Stimulated activated CD8-positive, alpha-beta memory T cell treated with anti-CD3 and anti-CD28 coated beads, Interleukin-7, amount 100 ng/mL, for 1 hour (primary cell): ENCODE measurements at places on chromosomes 5 and 9.

DNA sequence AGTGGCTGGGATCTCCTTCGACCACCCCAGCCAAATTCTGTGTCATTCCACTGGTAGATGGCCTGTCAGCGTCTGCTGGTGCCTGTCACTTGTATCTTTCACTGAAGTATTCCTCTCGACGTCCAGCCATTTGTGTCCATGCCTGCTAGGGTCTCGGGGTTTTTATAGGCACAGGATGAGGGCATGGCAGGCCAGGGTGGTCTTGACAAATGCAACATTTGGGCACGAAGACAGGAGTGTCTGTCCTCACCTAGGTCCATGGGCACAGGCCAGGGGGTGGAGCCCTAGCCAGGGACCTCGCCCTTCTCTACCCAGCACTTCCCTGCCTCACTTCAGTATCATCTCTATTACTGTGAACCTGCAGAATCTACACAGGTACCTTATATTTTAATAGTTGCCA is 2223.9 kb upstream of the ACO1 start:
- no peak for DNase-seq

DNA sequence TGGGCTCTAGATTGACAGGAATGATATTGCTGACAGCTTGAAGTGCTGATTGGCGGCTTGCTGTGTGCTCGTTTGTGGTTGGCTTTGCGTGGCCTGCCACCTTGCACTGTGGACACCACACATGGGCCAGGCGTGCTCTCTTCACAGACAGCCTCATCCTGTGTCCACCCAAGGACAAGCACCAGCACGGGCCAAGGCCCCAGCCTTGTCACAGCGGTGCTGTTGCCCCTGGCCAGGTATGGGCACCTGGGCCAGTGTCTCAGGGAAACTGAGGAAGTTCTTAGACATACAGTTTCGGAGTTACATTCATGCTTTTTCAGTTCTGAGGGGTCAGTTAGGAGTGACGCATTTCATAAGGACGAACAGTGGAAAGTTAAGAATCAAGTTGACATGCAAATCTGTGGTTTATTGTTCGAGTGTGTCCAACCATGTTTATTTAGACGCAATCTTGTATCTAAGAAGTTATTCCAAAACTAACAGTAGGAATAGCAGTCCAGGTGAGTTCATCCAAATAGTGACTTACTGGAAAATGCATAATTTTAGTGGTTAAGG is 125.9 kb downstream of the EHMT1 start:
- DNase-seq = no peak

DNA sequence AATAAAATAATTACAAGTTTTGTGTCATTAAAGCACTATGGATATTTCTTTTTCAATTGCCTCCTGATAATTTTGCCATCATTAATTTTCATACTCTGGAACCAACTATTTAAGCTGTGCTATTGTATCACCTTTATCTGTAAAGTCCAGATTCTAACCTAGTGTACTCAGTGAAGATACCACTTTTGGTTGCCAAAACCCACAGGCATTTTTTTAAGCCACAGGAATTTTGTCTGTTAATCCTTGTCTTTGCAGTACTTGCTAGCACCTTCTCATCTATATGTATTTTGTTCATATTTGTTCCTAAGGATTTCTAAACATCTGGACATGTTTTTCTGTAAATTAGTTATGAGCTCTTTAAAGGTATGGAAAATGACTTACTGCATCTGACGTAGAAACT is 481.4 kb upstream of the DAB2 start:
- no peak for DNase-seq

- DNase-seq = no peak
These were observed 66.5 kb downstream of the F2RL2 start for GRCh38 chr5:76556511-76557221.

GRCh38 chr5:93394301-93394700 is 186.7 kb downstream of the NR2F1-AS1 start:
- DNase-seq = no peak

DNA sequence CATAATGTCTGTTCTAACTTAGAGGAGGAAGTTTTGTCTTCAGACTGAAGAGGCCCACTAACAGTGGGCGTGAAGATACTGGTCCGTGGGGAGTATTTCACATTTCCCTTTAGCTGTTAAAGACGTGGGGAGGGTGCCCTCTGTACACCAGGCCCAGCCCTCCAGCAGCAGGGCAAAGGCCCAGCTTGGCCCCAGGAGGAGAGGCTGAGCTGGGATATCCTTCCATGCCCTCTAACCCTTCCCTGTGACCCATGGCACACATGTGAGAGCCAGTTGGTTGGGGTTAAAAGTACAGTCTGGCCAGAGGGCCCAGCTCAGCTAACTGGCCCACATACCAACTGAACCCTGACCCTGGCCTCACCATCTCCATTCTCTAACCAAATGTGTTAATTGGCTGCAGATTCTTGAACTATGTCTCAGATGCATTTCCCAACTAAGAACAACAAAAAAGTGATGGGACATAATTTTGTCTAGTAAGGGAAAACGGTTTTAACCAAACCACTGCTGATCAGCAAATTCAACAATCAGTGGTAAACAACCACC is 74.4 kb downstream of the LHFPL2 start:
- DNase-seq = no peak

GRCh38 chr5:10401498-10401897 is 40.2 kb upstream of the ROPN1L start:
- DNase-seq = no peak

DNA sequence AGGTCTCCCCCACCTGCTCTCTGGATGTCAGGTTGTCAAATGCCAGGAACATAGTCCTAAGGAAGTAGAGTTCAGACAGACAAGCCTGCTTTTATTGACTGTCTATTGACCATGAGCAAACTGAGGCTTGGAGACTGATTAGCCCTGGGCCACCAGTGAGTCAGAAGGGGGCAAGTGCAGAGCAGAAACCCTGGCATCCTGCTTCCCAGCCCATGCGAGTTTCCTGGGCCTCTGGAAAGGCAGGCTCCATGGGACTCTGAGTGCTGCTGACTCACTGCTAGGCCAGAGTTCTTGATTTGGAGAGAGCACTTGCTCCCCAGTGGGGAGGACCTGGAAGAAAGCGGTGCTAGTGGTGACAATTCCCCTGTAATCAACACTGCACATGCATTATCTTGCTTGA is 2.8 kb upstream of the HBEGF start:
- no peak for DNase-seq

DNA sequence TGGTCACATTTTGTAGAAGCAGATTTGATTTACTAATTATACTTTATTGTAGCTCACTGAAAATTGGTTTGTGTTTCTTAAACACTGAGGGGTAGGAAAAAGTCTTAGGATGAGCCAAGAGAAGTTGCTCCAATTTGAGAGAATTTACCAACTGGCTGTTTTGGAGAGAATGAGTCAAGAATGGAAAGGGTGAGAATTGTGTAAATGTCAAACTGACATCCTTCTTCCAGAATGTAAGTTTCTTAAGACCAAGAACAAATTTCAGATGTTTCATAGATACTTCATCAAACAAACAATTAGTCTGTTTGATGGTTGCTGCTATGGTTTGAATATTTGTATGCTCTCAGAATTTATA is 106.2 kb upstream of the TXNDC8 start:
- DNase-seq = no peak

DNA sequence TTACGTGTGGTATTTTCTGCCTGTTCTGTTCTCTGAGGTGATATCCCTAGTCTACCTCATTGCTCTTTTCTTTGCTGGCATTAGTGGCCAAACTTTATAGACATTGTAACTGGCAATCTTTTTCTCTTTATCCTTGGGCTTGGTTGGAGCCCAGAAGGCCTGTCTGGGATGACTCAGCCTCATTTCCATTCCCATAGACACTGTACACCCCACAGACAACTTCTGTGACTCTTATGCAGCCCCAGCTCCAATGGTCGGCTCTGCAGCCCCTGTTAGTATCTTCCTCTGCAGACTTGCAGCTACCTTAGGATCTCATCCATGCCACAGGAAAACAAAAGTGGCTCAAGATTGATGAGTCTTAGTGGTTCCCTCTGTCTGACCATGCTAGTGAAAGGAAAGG is 79.8 kb downstream of the CFAP95 start:
- DNase-seq = no peak

- DNase-seq = no peak
These were observed 3.7 kb upstream of the SVEP1 start for GRCh38 chr9:110583237-110583636.

- no peak for DNase-seq
These were observed 17.0 kb downstream of the ERAP2 start for GRCh38 chr5:96893342-96893741.

- no peak for DNase-seq
These were observed 369.9 kb upstream of the FAM174A start for GRCh38 chr5:100165309-100165708.

DNA sequence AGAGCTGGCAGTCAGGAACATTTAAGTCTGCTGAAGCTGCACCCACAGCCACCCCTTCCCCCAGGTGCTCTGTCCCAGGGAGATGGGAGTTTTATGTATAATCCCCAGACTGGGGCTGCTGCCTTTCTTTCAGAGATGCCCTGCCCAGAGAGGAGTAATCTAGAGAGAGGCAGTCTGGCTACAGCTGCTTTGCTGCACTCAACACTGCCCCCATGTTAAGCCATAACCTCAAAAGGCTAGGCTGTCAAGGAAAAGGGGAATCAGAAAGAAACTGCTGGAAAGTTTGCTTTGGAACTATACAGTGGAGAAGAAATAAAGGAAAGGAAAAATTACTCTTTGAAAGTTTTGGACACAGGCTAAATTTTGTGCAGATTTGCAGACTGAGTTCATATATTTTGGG is 127.2 kb downstream of the MACIR start:
- no peak for DNase-seq
